ENCODE measurements at places on chromosomes 5 and 9.
A peak's percentile ranks its signal among the peaks of the same experiment; 100 is the strongest.

- DNase-seq, result peak; percentile 19
Measured at GRCh38 chr9:36401164-36401740, 1.2 kb upstream of the RNF38 start.

DNA sequence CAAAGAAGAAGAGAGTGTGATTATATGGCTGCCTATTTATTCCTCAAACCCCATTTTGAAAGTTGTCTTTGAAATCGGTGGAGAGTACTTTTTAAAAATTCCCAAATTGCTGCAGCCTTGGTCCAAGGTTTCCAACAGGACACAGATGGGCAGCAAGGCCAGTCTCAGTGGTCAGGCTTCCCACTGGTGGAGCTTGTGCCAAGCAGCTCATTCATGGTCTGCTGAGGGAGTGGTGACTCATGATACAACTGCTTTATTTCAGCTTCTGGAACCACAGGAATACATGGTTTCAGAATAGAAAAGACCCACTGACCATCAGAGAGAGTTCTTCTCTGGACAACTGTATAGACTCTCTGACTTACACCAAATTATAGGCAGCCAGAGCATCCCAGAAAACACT is 673.1 kb upstream of the KLF4 start:
- DNase-seq, result no peak

DNA sequence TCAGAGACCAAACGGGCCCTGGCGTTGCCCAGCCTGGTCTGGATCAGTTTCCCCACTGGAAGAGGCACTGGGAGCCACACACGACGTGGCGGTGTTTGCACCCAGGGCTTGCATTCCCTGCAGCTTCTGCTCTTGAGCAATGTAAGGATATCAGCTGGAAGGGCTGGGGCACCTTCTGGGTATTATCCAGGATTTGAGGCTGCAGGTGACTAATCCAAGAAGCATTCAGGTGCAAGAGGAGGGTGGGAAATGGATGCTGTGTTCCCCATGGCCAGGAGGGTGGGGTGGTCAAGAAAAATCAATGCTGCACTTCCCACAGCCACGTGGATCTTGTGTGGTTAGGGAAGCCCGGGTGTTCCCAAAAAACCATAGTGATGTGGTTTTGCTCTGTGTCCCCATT is 430.9 kb downstream of the IRX2 start:
- no peak for DNase-seq

GRCh38 chr5:158700231-158701006 is 399.3 kb downstream of the EBF1 start:
- no peak for DNase-seq

DNA sequence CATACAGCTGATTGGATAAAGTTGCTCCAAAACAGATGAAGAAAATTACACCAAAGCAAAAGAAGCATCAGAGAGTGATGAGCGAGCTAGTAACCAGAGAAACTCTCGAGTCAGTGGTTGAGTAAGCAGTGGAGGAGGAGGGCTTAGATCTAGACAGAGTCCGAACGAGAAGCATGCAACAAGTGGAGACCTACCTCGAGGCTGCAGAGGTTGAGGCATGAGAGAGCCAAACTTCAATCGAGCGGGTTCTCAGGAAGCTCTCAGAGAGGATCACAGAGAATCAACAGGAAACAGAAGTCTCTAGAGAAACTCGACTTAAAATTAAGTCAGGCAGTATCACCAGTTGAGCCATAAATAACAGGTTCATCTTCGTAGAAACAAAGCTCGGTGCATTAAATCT is 6.1 kb downstream of the RUSC2 start:
- DNase-seq, result no peak

- DNase-seq, result no peak
Measured at GRCh38 chr5:123089914-123090660, 1.0 kb downstream of the PRDM6 start.

GRCh38 chr5:127031863-127032232 is 1.5 kb upstream of the MARCHF3 start:
- DNase-seq, result no peak
